ENCODE measurements at places on chromosomes 7 and 10.

DNA sequence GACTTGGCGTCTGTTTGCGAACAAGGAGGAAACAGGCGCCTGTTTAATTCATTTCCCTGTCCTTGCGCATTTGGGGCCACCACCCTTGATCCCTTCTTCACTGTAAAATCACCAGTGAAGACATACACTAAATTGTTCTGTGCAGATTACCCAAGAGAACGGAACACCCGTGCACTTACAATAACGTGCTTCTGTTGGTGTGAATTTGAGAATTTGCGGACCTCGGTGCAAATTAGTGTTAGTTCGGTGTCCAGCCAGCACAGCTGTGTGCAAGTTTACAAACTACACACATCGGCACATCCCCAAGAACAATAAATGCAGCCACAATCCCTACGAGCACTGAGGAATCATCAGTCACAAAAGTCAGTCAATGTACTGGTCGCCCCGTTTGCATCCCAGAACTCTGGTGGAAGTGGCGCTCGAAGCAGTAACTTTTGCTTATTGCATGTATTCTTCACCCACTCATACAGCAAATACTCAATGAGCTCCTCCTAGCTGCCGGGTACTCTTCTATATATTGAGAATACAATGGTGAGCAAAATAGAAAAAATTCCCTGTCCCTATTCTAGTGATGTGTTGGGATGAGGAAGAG is 786 bp upstream of the CNOT4 start:
- peak; percentile 22 for DNase-seq

DNA sequence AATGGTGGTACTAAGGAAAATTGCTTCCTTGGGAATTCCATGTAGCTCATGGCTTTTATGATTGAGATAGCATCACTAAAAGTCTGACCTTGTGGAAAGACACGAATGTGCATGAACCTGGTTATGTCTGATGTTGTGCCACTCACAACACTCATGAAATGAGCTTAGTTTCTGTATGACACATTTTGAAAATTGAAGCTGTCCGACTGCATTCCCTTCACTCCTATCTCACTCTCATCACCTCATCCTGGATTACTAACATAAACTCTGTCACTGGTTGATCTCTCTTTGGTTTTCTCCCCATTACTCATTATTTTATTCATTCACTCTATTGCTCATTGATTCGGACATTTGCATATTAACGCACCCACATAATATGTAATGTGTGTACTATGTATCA is 190.0 kb upstream of the VWC2 start:
- DNase-seq: no peak

GRCh38 chr7:3019801-3020200 is 23.9 kb downstream of the CARD11 start:
- DNase-seq: no peak

DNA sequence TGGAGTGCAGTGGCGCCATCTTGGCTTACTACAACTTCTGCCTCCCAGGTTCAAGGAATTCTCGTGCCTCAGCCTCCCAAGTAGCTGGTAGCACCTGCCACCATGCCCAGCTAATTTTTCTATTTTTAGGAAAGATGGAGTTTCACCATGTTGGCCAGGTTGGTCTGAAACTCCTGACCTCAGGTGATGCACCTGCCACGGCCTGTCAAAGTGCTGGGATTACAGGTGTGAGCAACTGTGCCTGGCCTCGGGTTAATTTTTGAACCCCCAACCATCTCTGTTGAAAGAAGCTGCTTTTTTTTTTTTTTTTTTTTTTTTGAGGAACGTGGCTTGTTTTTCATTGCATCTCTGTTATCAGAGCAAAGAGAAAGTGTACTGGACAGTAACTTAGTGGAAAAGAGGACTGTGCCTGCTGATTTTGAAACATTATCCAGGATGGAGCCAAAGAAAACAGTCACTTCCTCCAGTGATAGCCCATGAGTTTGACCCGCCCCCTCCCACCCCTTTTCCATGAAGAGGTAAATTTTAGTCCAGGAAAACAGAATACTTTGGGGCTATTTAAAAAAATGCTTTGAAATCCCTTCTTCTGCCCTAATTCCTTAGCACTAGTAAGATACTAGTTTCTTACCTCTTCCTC is 38.3 kb downstream of the WBP1L start:
- peak; percentile 29 for DNase-seq

- no peak for DNase-seq
Observed at GRCh38 chr7:8343556-8343955, 81.6 kb upstream of the ICA1 start.

DNA sequence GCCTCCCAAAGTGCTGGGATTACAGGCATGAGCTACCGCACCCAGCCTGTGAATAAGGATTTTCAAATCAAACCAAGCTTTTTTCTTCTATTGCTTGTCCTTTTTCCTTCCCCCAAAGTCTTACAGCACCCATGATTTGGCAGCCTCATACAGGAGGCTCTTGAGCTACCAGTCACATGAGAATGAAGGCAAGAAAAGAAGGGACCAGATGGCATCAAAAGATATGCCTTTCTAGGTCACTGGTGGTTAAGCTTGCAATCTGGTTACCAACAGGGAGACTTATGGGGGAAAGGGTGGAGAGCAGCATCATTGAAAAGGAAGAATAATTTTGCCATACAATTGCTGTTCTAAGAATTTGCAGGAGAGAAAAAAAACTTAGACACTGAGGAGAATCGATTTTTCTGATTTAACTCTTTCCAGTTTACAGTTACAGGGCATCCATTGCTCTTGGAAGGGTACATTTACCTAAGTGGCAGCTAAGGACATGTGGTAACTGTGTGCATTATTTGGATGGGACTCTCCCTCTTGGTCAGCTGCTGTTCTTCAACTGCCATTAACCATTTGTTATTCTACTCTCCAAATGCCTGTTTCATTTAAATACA is 29.5 kb downstream of the SMNDC1 start:
- no peak for DNase-seq

GRCh38 chr7:158302274-158303070 is 285.2 kb downstream of the PTPRN2 start:
- DNase-seq: no peak

DNA sequence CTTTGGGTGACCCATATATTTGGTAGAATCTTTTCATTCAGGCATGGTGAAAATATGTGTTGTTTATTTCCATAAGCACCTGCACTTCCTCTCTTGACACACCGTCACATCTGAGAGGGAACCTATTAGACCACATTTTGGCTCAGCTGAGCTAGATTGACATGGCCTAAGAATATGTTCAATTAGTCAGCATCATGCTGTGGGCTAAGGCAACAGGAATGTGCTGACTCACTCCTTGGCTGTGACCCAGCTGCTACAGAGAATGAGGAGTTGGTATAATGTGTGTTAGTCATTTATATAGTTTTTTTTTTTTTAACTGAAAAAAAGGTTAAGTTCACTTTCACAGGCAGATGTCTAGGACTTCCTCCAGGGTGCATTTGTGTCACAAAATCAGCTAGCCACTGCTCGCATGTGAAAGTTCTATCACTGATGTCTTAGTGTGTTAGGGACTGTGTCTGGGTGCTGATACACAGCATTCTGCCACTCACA is 180.6 kb downstream of the SEMA3E start:
- peak; percentile 99 for DNase-seq

DNA sequence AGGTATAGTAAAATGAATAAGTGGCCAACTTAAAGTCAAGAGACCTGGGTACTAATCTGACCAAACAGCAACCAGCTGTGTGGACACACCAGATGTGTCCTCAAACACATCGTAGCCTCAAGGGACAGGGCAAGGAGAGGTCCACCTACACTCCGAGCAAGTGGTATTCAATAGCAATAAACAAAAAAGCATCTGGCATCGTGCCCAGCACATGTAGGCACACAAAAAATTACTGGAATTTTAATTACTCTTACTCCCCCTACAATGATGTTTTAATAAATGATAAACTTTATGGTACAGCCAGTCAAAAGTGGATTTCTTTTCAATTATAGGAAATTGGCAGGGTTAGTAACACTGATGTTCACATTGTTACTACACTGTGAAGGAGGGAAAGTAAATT is 3.5 kb upstream of the RGS10 start:
- DNase-seq: peak; percentile 57

DNA sequence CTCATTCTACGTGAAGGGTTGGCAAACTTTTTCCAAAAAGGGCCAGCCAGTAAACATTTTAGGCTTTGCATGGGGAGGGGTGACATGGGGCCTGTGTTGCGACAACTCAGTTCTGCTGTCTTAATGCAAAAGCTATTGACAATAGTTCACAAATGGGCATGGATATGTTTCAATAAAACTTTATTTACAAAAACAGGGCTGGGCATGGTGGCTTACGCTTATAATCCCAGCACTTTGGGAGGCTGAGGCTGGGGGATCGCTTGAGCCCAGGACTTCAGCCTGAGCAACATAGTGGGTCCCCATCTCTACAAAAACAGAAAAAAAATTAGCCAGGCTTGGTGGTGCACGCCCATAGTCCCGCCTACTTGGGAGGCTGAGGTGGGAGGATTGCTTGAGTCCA is 141.1 kb downstream of the SVIL start:
- no peak for DNase-seq

DNA sequence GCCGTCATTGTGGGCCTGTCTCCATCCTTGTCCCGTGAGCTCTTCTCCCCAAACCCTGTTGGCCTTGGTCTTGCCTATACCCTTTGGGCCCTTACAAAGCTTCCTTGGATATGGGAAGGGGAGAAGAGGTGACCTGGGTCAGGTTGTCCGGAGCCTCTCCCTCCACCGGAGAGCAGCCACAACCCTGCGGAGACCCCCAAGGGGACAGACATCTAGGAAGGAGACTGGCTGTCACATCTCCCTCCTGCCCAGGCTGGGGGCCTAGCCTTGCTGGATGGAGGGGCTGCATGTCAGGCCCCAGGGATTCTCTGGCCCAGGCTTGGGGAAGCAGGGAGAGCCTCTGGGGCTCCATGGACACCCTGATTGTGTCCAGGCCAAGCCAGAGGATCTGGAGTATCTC is 11.8 kb downstream of the NACAD start:
- no peak for DNase-seq

All from fibroblast of skin of right quadriceps (primary cell).